NT2/D1 (cell line): ENCODE measurements at places on chromosomes 3 and 15.

DNA sequence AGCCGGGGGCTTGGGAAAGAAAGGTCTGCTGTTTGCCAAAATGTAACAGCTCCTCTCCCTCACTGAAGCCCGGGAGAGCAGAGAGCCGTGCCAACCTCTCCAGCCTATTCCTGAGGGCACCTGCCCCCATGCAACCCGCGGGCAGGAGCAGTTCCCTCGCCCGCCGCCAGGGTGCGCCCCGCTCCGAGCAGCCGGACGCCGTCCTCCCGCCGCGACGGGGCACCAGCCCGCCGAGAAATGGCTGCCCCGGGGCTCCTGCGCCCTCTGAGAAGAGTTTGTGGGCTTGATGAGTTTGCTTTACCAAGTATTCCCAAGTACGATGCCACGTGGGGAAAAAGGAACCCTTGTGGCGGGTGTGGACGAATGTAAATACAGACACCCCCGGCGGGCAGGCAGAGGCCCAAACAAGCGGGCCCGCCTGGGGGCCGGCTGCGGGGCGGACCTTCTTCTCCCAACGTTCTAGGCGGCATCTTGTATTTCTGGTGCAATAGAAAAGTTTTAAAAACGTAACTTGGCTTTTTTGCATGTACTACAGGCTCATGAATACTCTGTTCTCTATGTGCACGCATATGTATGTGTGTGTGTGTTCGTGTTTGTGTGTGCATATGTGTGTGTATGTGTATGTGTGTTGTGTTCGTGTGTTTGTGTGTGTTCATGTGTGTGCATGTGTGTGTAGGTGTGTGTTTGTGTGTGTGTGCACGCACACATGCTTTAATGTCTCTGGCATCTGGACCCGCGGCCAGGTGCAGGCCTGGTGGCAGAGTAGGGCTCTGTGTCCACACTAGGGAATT lies 162.9 kb downstream of the CHSY1 start:
- no peak for DNase-seq

DNA sequence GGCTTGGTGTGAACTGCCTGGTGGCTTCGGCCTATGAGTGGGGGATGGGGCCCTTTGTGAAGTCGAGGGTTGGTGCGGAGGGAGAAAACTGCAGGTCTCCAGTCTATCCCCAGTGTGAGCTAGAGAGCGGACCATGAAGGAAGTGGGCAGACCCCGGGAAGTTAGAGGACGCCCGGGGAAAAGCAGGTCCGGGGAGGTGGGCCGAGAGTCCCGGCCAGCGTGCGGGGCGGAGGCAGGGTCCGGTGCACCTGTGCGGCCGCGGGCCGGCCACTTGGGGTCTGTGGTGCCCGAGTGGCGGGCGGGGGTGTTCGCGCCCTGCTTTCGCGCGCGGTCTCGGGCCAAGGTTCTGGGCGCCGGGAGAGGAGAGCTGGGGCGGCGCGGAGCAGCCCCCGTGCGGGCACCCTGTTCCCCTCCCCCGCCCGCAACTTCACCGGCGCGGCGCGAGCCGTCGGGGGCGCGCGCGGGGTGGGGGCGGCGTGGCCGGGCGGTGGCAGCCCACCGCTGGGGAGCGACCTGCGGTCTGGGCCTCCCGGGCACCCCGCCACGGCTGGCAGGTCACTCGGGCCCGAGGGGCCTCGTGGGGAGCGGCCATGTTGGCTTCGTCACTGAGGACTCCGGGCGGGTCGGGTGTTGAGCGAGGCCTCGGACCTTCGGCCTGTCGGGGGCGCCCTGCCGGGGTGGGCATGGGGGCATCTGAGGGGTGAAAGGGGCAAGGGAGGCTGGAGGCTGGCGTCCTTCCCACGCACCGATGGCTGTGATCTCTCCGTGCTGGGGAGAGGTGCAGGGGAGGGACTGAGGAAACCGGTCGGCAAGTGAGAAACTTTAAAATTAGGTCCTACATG lies 4.8 kb downstream of the UBE2E1 start:
- DNase-seq: peak; percentile 57

DNA sequence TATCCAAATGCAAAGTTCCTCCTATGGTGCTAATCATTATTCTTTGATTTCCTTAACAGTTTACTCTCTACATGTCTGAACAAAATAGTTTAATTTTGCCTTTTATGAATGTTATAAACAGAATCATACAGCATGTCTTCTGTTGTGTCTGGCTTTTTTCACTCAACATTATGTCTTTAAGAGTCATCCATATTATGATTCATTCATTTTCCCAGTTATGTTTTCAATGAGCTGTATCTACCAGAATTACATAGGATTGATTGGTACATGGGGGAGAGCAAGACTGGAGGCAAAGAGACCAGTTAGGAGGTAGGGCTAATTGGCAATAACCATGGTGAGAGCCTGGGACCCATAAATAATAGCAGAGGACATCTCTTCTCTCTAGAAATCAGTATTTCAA lies 16.6 kb upstream of the RAP2B start:
- no peak for DNase-seq

- no peak for DNase-seq
Observed at GRCh38 chr3:175338775-175339535, 479.8 kb downstream of the NAALADL2 start.

DNA sequence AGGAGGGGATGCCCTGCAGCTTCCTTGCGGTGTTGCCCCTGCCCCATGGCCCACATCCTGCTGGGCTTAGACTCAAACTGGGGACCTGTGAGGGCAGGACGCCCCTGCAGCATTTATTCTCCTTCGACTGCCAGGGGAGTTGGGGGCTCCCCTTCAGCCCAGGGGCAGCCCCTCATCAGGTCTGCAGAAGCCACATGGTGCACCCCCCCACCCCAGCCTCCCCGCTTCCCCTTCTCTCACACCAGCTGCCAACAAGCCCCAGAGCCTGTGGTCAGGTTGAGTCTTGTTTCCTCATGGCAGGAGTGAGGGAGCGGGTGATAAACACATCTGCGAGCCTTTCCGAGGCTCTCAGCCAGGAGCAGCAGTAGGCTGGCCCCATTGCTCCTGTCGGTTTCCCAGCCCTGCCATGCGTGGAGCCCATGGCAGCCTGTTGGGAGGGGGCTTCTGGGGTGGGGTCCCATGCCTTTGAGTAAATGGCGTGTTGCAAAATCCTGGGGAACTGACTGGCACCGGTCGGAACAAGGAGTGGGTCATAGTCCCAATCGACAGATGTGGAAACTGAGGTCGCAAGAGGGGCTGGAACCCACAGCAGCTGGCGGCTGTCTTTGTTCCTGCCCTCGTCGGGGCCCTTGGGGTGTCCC lies 27.8 kb downstream of the WNT7A start:
- DNase-seq: no peak

DNA sequence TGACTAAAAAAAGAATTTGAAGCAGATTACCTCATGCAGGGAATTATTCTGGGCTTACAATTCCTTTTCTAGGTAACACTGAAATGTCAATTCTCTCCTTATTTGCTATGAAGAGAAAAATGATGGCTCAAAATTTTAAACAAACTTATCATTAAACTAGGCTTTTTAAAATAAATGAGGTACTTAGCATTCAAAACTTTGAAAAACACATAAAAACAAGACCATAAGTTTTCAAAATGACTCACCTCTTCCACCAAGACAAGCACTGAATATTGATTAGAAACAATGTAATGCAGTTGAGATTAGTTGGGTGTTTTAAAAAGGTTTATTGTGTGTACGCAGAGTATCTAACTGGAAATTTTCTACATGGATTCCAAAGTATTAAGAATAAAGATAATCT lies 154.6 kb downstream of the ADAM10 start:
- DNase-seq: no peak

DNA sequence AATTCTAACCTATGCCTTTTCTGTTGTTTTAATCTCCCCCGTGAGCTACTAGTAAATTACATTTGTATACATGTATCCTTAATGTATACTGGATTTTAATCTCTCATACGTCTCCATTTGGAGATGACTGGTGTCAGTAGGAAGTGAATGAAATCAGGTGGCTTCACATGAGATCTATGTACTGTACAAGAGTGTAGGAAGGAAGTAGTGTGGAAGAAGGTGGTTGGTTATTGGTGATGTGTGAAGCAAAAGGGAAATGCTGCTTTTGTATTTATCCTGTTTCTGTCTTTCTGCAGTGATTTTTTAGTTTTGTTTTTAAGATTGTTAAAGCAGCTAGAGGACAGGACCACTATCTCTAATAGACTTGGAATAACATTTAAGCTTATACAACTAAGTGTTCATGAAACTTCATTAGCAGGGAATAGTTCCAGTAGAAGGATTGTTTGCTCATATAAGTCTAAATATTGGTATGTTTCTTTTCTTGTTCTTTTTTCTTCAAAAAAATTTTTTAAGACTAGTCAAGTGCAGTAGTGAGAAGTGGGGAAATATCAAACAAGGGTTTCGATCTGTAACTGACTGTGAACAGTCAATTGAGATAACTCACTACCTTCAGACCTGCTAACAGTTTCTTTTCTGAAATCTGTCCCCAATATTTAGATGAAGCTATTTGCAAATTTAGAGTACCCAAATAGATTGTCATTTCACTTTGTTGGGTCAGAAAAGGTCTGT lies 15.3 kb downstream of the SNX1 start:
- DNase-seq: no peak

- no peak for DNase-seq
Observed at GRCh38 chr3:150790629-150791028, 27.7 kb upstream of the SIAH2 start.

GRCh38 chr3:119831022-119831421 lies 49.1 kb downstream of the NR1I2 start:
- no peak for DNase-seq

DNA sequence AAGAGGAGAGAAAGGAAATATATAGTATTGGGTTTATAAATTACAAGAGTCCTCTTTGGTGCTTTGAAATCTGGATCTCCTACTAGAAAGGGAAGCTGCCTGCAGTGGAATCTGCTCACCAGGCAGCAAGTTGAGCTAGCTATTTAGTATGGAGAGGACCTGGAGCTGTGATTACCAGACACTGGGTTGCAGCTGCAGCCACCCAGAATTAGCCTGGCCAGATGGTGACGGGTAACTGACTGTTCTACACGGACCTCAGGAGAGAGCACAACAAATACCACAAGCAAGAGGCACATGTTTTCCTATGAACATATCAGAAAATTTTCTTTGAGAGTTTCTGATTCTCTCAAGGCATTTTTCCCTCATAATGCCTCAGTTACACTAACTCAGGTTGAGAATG lies 46.5 kb downstream of the SYNPR start:
- DNase-seq: no peak

DNA sequence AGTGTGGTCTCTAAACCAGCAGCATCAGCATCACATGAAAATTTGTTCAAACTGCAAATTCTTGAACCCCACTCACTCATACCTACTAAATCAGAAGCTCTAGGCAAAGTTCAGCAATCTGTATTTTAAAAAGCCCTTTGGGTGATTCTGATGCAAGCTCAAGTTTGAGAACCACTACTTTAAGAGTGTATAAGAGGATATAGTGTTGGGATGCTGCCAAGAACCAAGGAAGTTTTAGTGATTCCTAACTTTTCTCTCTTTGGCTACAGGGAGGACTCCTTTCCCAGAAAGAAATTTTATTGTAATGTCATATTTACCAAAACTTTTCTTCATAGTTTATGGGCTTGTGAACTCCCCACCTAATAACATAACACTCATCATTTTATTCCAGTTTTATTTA lies 422.2 kb downstream of the TBC1D5 start:
- no peak for DNase-seq

- DNase-seq: no peak
Observed at GRCh38 chr3:53689681-53690080, 156.5 kb downstream of the CHDH start.

- DNase-seq: no peak
Observed at GRCh38 chr3:99313485-99313884, 324.9 kb upstream of the COL8A1 start.

- no peak for DNase-seq
Observed at GRCh38 chr3:4029135-4029534, 229.9 kb downstream of the LRRN1 start.

DNA sequence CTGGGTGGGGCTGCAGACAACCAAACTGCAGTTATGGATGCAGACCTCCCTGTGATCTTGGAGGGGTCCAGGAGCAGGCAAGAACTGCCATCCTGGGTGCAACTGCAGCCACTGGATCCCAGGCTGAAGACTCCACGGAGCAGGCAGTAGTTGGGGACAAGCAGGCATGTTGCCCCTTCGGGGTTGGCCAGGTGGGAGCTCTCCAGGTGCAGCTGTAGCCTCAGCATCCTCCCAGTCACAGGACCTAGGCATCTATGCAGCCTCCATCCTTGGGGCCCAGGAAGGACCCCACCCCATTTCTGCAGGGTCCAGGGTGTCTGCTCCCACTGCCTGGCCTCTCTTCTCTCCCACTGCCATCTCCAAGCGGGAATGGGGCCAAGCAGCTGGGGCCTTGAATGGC lies 322.2 kb upstream of the RBMS3 start:
- DNase-seq: no peak

GRCh38 chr3:125165189-125165947 lies 47.2 kb downstream of the SLC12A8 start:
- DNase-seq: no peak

- no peak for DNase-seq
Observed at GRCh38 chr15:80093854-80094418, 34.5 kb downstream of the ZFAND6 start.

DNA sequence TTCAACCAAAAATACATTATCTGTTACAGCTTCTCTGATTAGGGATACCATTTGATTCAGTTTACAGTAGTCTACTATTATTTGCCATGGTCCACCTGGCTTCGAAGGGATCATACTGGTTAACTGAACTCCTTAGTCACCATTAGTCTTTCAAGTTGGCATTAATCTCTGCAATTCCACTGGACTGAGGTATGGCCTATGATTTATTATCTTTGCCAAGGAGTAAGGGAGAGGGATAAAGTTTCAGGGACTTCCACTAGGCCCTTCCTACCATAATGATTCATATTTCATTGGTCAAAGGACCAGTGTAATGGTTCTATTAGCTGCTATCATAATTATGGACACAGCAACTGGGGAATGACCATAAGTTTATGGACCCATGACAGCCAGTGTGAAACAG lies 7.3 kb upstream of the CMSS1 start:
- DNase-seq: no peak

DNA sequence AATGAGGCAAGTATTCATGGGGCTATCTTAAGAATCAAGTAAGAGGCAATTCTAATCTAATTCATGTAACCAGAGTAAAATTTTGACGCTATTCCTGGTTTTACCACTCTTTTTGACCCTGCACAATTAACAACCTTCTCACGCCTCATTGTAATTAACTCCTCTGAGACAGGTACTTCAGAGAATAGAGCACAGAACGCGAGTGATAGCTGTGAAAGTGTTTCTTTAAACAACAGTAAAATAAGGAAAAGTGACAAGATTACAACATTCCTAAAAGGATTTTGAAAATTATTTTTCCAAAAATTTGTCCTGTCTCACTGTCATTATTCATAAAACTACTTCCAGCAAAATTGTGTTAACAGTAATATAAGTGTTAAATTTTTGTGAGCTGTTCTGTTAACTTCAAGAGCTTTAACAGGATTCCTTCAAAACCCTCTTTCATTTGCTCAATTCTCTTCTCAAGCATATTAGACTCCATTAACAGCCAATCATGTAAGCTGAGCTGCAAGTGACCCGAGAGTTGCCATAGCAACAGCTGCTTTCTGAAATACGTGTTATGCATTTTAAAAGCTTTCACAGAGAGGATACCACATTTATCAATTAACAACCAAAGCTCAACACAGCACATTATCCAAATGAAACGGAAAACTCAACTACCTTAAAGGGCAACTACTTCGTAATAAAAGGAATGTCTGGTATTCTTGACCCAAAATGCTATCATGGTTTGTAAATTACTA lies 93.1 kb downstream of the STAG1 start:
- DNase-seq: no peak
